ENCODE measurements at places on chromosomes 4 and X. TPM values are rescaled to one million over a fixed set of nuclear protein-coding genes. Genes with fewer than 3 reads are reported as not detected.

TLR6 gene
- 0.69 TPM for total RNA-seq

OGT gene
- total RNA-seq, result 47.8 TPM

NPNT gene
- 63.8 TPM for total RNA-seq

ARR3 gene
- not detected for total RNA-seq

MAGEA2B gene
- total RNA-seq, result not detected

CLCN5 gene
- 5.3 TPM for total RNA-seq

TAF7L gene
- total RNA-seq, result not detected

AFM gene
- total RNA-seq, result 0.09 TPM

COL4A6 gene
- not detected for total RNA-seq

NSG1 gene
- total RNA-seq, result 1.3 TPM

UGT2B7 gene
- 8.8 TPM for total RNA-seq

IL1RAPL1 gene
- total RNA-seq, result 0.09 TPM

AADAT gene
- total RNA-seq, result 1.9 TPM

HPSE gene
- total RNA-seq, result 0.44 TPM

NFKB1 gene
- 33.5 TPM for total RNA-seq

GRCh38 chrX:53412446-53412845, 10.0 kb downstream of the SMC1A start:
- no peaks in the 10 kb centered on the region for H3K4me1 ChIP-seq
- H3K27ac ChIP-seq, result no peak overlapping the region
- DNase-seq, result no peak
- H3K27me3 ChIP-seq, result no peaks in the 10 kb centered on the region

- no peaks in the 10 kb centered on the region for H3K27me3 ChIP-seq
- no peak for DNase-seq
- H3K36me3 ChIP-seq, result no peaks in the 10 kb centered on the region
- H3K4me1 ChIP-seq, result no peaks in the 10 kb centered on the region
- H3K4me3 ChIP-seq, result no peak overlapping the region
- no peak overlapping the region for H3K27ac ChIP-seq
These were observed 249.9 kb downstream of the PRDM5 start for GRCh38 chr4:120672558-120673147.

DNA sequence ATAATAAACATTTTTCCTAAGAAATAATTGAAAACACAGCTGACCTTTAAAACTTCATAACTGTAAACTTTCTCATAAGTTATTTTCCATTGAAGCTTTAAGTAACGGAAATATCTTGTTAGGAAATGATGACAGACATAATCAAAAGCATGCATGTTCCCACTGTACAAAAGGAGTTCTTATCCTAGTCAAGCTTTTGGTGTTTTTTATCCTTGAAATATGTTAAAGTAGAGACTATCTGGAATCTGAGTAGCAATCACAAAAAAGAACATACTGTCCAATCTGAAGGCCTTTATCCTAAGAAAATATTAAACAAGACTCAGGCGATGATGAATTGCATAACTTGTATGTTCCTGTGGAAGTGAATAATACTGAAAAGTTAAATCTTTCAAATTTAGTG, 14.4 kb downstream of the GEMIN8 start:
- no peak for DNase-seq
- H3K4me1 ChIP-seq, result no peaks in the 10 kb centered on the region
- no peaks in the 10 kb centered on the region for H3K36me3 ChIP-seq
- H3K27ac ChIP-seq, result no peak overlapping the region
- H3K27me3 ChIP-seq, result no peaks in the 10 kb centered on the region
- H3K4me3 ChIP-seq, result no peak overlapping the region

GRCh38 chr4:185224597-185224996, 15.2 kb downstream of the SNX25 start:
- H3K27me3 ChIP-seq, result no peaks in the 10 kb centered on the region
- H3K36me3 ChIP-seq, result no peaks in the 10 kb centered on the region
- no peak overlapping the region for H3K27ac ChIP-seq
- peaks cover 31% of the 10 kb centered on the region for H3K4me1 ChIP-seq

GRCh38 chr4:152682143-152682941, 2.5 kb upstream of the TMEM154 start:
- no peak overlapping the region for H3K27ac ChIP-seq
- H3K27me3 ChIP-seq, result no peaks in the 10 kb centered on the region
- DNase-seq, result no peak
- no peak overlapping the region for H3K4me3 ChIP-seq

- H3K4me3 ChIP-seq, result no peak overlapping the region
- DNase-seq, result no peak
- no peaks in the 10 kb centered on the region for H3K27me3 ChIP-seq
- no peaks in the 10 kb centered on the region for H3K36me3 ChIP-seq
- no peak overlapping the region for H3K27ac ChIP-seq
- no peaks in the 10 kb centered on the region for H3K4me1 ChIP-seq
These were observed 990.2 kb downstream of the STPG2 start for GRCh38 chr4:97153042-97153441.

- peaks cover 3% of the 10 kb centered on the region for H3K4me1 ChIP-seq
- no peak overlapping the region for H3K4me3 ChIP-seq
- no peaks in the 10 kb centered on the region for H3K36me3 ChIP-seq
- no peaks in the 10 kb centered on the region for H3K27me3 ChIP-seq
- no peak for DNase-seq
These were observed 2.7 kb downstream of the SCML2 start for GRCh38 chrX:18351784-18352183.

- peak overlapping the region; percentile 52 for H3K4me3 ChIP-seq
- peak overlapping the region; percentile 53 for H3K27ac ChIP-seq
- peak; percentile 83 for DNase-seq
- H3K36me3 ChIP-seq, result no peaks in the 10 kb centered on the region
- peaks cover 3% of the 10 kb centered on the region for H3K4me1 ChIP-seq
- no peaks in the 10 kb centered on the region for H3K27me3 ChIP-seq
These were observed 5.9 kb downstream of the TIMM17B start for GRCh38 chrX:48891402-48892288.

DNA sequence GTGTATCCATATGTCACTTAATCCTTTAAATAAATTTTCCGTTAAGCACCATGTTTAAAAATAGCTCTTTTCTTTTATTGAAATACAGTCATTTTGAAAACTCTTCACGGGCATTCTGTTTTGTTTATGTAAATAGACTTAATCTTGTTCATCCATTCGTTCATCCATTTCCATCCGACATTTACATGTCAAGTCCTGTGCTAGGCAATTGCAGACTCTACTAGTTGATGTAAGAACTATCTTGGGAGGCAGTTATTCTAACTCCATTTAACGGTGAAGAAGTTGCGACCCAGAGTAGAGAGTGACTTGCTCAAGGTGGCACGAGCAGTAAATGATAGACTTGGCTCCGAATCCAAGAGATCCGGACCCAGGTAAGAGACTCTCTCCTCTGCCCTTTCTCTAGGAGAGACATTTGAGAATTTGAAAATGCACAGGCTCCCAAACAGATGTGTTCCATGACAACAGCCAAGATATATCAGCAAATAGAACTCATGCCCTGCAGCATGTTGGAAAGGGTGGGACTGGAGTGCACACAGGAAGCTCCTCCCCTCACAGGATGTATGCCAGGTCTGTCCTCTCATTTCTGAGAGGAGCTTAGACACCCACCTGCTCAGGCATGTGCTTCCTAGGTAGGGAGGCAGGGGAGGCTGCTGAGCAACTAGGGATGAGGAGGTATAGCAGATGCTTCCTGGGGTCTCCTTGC, 64.5 kb downstream of the DRD5 start:
- no peaks in the 10 kb centered on the region for H3K36me3 ChIP-seq
- no peak for DNase-seq
- H3K27ac ChIP-seq, result no peak overlapping the region
- H3K27me3 ChIP-seq, result no peaks in the 10 kb centered on the region
- H3K4me1 ChIP-seq, result no peaks in the 10 kb centered on the region

GRCh38 chr4:48039561-48039960, 23.0 kb downstream of the NIPAL1 start:
- no peak for DNase-seq
- H3K27ac ChIP-seq, result no peak overlapping the region
- no peak overlapping the region for H3K4me3 ChIP-seq
- H3K4me1 ChIP-seq, result no peaks in the 10 kb centered on the region
- H3K27me3 ChIP-seq, result no peaks in the 10 kb centered on the region

- H3K36me3 ChIP-seq, result no peaks in the 10 kb centered on the region
- DNase-seq, result no peak
- H3K4me3 ChIP-seq, result no peak overlapping the region
- no peak overlapping the region for H3K27ac ChIP-seq
These were observed 346.7 kb upstream of the SLIT2 start for GRCh38 chr4:19905024-19905423.

DNA sequence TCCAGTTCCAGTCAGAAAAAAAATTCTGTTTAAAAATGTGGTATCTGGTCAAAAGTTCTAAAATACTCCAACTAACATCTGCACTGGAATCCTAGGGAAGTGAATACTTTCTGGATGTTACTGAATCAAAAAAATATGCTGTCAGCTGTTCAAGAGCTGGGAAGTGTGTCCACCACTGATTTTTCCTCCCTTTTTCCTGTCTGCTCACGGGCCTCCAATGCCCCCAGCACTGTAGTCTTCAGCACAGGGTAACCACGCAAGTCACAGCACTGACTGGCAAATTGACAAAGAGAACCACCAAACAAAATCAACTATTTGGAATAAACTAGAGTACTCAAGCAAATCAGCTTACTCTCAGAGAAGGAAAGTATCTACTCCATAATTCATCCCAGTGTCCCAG, 9.9 kb downstream of the VEGFC start:
- H3K36me3 ChIP-seq, result no peaks in the 10 kb centered on the region
- H3K27me3 ChIP-seq, result no peaks in the 10 kb centered on the region
- no peak overlapping the region for H3K4me3 ChIP-seq
- DNase-seq, result no peak

DNA sequence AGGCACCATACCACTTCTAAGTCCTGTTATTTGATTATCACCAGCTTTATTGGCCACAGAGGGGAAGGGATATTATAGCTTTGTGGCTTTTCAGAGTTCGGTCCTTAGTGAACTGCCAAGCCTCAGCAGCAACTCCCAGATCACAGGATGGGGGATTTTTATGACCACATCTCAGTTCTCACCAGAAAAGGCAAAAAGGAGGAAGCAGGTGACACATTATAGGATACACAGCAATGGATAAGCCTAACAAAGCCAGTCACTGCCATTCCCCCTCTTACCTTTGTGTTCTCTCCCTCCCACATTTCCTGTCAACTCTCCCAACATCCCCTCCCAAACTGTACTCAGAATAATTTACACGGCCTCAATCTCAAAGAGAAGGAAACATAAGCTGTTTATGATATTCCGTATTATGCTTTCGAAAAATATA, 142.8 kb downstream of the MGST2 start:
- H3K27me3 ChIP-seq, result no peaks in the 10 kb centered on the region
- H3K36me3 ChIP-seq, result no peaks in the 10 kb centered on the region
- no peak overlapping the region for H3K4me3 ChIP-seq

DNA sequence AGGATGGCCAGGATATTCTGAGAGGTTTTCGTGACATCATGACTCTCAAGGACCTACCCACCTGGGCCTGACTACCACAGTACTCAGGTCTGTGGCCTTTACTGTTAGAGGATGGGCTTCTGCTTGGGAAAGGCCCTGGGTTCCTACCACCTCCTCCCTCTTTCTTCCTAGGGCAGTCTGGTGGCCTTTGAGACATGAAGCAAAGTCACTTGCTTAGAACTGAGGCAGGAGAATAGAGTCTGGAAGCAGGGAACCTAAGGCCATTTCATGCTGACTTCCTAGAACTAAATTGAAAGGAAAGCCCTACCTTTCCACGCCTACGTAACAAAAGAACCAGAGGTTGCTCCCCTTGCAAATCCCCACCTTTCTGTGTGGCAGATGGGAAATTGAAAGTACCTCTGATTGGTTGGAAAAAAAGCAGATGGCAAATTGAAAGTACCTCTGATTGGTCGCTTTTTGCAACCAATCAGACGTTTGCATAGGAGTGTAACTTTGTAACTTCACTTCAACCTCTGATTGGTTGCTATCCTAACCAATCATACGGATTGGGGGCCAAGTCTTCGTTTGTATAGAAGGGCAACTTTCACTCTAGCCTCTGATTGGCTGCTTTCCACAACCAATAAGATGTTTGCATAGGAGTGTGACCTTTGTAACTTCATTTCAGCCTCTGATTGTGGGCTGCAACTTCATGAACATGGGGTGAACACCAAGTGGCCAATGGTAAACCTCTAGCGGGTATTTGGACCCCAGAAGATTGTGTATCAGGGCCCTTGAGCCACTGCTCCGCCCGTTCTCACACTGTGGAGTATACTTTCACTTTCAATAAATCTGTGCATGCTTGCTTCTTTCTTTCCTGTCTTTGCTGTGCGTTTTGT, 9.9 kb upstream of the AKAP14 start:
- no peaks in the 10 kb centered on the region for H3K36me3 ChIP-seq
- DNase-seq, result no peak
- no peaks in the 10 kb centered on the region for H3K27me3 ChIP-seq
- H3K4me3 ChIP-seq, result no peak overlapping the region
- H3K4me1 ChIP-seq, result no peaks in the 10 kb centered on the region

GRCh38 chr4:152892974-152893373, 43.1 kb upstream of the FHDC1 start:
- H3K4me3 ChIP-seq, result no peak overlapping the region
- H3K27me3 ChIP-seq, result no peaks in the 10 kb centered on the region
- no peaks in the 10 kb centered on the region for H3K4me1 ChIP-seq
- no peak for DNase-seq
- peaks cover 4% of the 10 kb centered on the region for H3K36me3 ChIP-seq

DNA sequence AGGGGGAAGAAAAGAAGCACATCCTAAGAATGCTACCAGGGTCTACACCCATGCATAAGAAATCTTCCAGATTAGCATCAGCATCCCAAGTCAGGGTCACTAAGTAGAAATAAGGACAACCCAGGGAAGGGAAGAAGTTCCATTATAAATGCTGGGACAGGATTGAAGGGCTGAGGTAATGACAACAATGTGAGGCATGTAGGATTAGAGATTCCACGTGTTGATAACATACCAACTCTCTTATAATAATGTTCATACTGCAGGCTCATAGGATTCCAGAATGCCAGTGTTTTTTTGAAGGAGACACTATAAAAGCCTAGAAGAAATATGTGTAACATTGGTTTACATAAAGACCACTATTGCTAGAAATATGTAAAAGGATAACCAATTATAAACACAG, 201.2 kb downstream of the MID1IP1 start:
- no peaks in the 10 kb centered on the region for H3K4me1 ChIP-seq
- H3K27me3 ChIP-seq, result peaks cover under 1% of the 10 kb centered on the region
- no peak overlapping the region for H3K27ac ChIP-seq
- DNase-seq, result no peak

DNA sequence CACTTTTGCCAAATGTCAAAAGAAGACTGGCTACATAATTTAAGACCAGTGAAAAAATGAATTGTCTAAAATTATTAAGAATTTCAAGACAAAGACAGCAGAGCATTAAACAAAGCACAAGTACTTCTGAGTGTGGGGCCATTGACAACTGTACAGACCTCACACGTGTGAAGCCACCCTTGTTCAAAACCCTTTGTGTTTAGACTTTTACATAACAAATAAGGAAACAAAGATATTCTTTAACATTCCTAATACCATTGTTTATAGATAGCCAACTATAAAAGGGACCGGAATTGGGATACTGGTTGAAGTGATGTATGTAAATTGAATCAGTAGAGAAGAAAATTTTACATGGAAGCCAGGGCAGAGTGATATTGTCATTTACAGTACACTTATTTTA, 624.2 kb downstream of the PCDH18 start:
- no peak overlapping the region for H3K4me3 ChIP-seq
- no peak for DNase-seq
- peaks cover 3% of the 10 kb centered on the region for H3K4me1 ChIP-seq
- no peaks in the 10 kb centered on the region for H3K27me3 ChIP-seq

GRCh38 chr4:84647312-84647884, 64.5 kb downstream of the CDS1 start:
- no peak overlapping the region for H3K4me3 ChIP-seq
- H3K4me1 ChIP-seq, result no peaks in the 10 kb centered on the region
- DNase-seq, result no peak
- no peaks in the 10 kb centered on the region for H3K27me3 ChIP-seq
- no peaks in the 10 kb centered on the region for H3K36me3 ChIP-seq
